Heart left ventricle (tissue), 16 donors: ENCODE measurements at places on chromosomes 2 and 18.
A peak's percentile ranks its signal among the peaks of the same experiment; 100 is the strongest.

GRCh38 chr2:238126775-238127164, 11.7 kb upstream of the KLHL30 start:
- DNase-seq = no peak

- DNase-seq = no peak
Observed at GRCh38 chr2:8612734-8613179, 69.1 kb upstream of the ID2 start.

DNA sequence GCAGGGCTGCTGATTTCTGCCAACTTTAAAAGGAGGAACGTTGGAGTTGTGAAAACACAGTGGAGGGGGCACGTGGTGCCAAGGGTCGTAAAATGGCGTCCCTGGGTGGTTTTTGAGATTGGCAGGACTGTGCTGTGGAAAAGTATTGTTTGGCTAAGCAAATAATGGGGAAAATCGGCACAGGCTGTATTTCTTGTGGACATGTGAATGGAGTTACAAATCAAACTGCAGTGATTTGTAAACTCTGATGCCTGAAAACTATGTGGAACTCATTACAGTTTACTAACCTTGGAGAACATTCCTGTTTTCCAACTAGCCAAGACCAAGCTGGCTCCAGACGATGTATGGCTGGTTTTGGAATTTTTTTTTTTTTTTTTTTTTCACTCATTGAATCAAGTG, 68.7 kb downstream of the KCTD1 start:
- DNase-seq = no peak

DNA sequence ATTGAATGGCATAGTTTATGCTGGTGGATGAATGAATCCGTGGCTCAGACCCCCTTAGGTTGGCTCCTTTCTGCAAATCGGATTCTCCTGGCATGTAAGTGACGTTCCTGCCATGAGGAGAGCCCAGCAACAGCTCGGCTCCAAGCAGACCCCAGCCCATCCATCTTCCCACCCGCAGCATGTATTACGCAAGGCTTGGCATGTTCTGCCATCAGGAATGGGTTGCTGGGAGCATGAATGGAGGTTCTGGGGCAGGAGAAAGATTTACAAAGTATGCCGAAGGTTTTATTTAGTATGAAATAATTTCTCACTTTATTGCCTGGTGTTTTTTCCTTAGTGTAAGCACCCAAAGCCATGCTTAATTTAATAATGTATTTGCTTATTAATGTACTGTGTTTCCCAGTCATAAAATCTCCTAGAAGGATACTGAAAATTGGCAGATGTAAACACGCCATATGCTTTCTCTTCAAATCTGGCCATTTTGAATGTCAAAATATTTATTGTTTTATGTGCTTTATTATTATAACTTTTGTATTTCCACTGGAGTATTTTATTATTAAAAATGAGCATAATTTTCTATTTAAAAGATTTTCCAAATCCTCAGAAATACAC, 128.5 kb downstream of the ACKR3 start:
- no peak for DNase-seq

DNA sequence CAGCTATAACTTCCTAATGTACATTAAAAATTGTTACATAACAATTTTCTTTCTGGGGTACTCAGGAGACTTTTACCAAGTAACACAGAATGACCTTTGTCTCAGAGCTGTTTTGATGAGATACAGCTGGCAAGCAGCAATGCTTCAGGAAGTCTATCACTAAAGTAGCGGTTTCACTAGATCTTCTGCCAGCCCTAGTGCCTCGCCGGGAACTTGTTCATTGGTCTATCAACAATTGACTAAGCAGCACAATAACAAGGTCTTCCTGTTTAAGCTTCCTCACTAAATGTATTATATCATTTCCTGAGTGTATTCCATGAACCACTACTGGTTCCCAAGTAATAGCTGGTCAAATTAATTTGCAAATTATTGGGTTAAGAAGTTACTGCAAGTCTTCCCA, 69.2 kb downstream of the TRIP12 start:
- peak; percentile 56 for DNase-seq

GRCh38 chr2:182324665-182325064, 102.2 kb downstream of the PDE1A start:
- DNase-seq = no peak

DNA sequence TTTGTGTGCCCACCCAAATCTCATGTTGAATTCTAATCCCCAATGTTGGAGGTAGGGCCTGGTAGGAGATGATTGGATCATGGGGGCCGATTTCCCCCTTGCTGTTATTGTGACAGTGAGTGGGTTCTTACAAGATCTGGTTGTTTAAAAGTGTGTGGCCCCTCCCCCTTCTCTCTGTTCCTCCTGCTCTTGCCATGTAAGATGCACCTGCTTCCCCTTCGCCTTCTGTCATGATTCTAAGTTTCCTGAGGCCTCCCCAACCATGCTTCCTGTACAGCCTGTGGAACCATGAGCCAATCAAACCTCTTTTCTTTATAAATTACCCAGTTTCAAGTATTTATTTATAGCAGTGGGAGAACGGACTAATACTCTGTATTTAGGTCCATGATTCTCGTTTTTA, 588.1 kb downstream of the DCDC2C start:
- DNase-seq = no peak

DNA sequence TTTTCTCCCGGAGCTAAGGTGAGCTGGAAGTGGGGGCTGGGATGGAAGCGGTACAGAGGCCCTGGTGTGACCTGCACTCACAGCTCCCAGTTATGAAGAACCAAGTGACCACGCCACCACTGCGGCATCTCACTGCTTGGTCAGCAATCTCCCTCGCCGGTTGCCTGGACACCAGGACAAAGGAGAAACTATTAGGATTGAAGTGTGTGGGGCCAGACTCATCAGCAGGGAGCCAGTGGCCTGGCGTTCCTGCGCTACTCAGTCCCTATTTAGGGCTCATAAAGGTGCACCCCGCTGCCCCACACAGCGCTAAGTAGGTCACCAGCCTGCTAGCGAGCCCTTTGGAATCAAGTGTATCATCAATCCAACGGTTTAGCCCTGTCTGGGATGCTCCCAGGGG, 82.9 kb downstream of the ZCCHC2 start:
- DNase-seq = no peak

DNA sequence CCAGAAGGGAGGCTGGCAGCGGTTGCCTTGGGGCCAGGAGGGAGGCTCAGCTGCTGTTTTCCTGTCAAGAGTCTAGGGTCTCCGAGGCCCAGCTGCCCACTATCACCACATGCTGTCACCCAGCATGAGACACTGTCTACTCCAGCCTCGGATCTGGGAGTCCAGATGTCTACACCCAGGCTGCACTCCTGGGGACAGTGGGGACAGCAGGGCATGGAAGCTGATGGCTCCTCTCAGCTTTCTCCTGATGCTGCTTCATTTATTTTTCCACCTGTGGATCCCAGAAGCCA, 134.0 kb downstream of the PTGR3 start:
- no peak for DNase-seq

GRCh38 chr2:101064868-101065549, 62.9 kb downstream of the RPL31 start:
- no peak for DNase-seq

GRCh38 chr18:5879479-5879882, 15.8 kb downstream of the TMEM200C start:
- DNase-seq = no peak

DNA sequence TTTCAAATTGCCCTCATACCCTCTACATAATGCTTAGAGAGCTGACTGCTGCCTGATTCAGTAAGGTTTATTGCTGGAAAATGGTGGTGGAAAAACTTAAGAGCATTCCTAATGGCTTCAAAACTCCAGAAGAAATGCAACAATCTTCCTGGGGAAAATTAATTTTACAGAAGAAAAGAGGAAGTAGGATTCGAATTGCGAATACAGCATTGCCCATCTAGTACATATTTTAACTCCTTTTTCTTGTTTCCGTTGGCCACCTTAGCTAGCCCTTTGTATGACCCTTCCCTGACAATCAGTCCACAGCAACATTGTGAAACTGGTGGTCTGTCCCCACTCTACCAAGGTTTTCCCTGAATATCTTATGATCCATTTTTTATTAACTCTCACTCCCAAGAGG, 224.7 kb downstream of the MTX2 start:
- DNase-seq = no peak

- DNase-seq = no peak
Observed at GRCh38 chr2:121955426-121955825, 200.0 kb downstream of the TSN start.

DNA sequence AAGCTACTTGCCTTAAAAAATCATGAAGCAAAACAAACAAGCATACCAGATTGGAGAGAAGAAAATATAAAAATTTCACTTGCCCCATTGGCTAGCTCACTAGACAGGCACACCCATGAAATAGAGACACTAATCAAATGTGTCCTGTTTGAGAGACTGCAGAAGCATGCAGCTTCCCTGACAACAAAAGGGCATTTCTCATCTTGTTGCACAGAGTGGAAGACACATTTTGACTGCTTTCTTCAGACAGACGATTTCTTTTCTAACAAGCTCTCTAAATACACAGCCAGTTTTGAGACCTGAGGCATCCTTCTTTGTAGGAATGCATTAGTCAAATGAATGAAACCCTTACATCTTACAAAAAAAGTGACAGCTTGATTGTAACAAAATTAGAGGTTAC, 1558.6 kb upstream of the NXPH2 start:
- DNase-seq = no peak

DNA sequence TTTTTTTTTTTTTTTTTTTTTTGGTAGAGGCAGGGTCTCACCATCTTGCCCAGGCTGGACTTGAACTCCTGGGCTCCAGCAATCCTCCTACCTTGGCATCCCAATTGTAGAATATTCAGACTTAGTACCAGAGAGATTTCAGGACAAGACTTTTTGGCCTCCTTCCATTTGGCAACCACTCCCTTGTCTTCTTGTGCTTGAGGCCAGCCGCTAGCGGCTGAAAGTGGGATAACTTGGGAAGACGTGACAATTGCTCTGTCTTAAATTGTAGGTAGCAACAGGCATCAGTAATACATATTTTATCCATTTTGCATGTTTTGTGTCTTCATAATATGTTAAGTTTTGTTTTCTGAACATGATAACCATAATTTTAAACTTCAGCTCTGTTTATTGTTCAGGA, 53.3 kb upstream of the TTN start:
- peak; percentile 82 for DNase-seq

DNA sequence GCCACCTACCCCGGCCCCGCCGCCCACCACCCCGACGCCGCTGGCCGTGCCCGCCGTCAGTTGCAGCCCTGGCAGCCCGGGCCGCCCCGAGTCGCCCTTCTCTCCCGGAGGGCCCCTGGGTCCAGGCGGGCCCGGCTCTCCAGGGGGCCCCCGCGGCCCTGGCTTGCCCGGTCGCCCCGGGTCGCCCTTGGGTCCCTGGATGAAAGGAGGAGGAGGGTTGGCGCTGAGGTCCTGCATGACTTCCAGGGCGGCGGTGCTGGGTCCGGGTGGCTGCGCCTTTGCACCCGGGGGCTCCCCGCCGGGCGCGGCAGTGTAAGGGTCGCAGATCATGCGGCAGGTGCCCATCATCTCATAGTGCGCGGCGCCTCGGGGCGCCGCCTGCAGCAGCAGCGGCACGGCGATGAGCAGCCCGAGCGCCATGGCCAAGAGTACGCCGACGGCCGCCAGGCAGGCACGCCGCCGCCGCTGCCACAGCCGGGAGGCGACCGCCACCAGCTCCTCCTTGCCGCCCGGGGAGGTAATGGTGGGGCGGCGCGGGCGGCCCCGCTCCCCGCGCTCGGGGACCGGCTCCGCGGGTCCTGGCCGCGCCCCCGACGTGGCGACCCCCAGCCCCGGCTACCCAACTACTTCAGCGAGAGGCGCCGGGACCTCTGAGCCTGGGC, 570 bp downstream of the C1QL2 start:
- DNase-seq = no peak

- no peak for DNase-seq
Observed at GRCh38 chr2:26384183-26384582, 17.5 kb upstream of the DRC1 start.

GRCh38 chr18:23053776-23054457, 81.4 kb upstream of the CABLES1 start:
- no peak for DNase-seq

DNA sequence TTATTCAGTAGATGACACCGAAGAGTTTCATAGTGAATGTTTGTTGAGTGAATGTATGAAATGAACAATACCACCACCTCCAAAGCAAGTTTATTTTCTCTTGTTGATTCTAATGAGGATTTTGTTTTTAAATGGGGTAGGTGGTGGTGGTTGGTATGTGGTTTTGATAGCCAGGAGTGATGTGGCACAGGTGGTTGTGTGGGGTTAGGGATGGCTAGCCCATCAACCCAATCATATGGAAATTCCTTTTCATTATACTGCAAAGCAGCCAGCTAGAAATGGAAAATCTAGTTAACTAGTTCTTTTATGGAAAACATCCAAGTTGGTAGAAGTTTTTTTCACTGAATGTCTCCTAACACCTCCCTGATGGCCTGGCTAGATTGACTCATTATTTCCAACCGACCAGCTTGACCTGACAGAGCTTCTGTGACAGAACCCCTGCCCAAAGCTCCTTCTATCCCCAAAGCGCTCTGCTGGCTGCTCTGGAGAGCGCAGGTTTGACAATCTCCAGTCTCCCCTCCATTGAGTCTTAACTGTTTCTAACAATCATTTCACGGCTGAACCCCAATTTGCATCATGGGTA, 376.9 kb downstream of the MTX2 start:
- no peak for DNase-seq

- no peak for DNase-seq
Observed at GRCh38 chr2:86746939-86747338, 26.8 kb downstream of the RMND5A start.

GRCh38 chr2:155099784-155100183, 401.3 kb downstream of the KCNJ3 start:
- no peak for DNase-seq

GRCh38 chr2:226725126-226725860, 74.3 kb downstream of the IRS1 start:
- DNase-seq = no peak

- peak; percentile 27 for DNase-seq
Observed at GRCh38 chr2:230203110-230203676, 16.6 kb downstream of the SP110 start.

GRCh38 chr2:128236491-128237035, 82.1 kb downstream of the HS6ST1 start:
- no peak for DNase-seq

DNA sequence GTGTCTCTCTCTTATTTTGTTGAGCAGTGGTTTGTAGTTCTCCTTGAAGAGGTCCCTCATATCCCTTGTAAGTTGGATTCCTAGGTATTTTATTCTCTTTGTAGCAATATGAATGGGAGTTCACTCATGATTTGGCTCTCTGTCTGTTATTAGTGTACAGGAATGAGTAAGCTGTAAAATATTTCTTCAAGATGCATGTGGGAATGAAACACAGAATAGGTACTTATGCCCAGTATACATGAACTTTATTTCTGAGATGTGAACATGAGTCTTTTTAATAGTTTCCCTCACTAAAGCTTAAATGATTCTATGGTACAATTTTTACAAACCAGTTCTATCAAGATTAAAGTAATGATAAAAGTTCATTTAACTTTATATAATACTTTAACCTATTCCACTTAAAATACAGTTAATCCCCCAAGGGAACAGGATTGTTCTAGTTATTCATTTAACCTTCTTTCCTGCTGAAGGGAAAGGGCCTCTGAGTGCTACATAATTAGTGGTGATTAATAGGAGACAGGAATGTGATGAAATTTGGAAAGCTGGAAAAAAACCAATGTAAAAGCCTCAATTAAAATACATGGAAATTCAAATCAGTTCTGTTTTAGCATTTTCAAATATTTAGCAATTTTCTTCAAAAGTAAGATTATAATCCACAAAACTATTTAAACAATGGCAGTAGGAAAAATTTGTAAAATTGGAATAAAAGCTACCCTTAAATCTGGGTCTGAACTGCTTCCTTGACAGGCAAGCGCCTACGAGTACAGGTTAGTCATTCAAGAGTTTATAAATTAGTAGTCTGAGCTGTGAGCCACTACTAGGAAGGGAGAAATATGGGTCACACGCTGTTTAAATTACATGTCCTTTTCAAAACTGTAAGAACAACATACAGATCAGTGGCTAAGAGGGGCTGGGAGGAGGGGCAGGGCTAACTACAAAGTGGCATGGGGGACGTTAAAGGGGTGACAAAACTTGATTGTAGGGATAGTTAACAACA, 28.9 kb downstream of the SPIRE1 start:
- DNase-seq = no peak
